ENCODE measurements at places on chromosomes 2 and 18. TPM values are rescaled to one million over a fixed set of nuclear protein-coding genes. Genes with fewer than 3 reads are reported as not detected.

The TCF7L1 gene
- total RNA-seq: 6.3 TPM

The MRPL33 gene
- total RNA-seq: 40.2 TPM

The ANKRD29 gene
- total RNA-seq: 8.7 TPM

The LCT gene
- total RNA-seq: not detected

The WDR33 gene
- total RNA-seq: 31.5 TPM

The IL37 gene
- total RNA-seq: not detected

The B4GALT6 gene
- total RNA-seq: 17.1 TPM

The ARHGEF33 gene
- total RNA-seq: 0.33 TPM

The SH3RF3 gene
- 0.33 TPM for total RNA-seq

The IMPA2 gene
- 41.8 TPM for total RNA-seq

The FTCDNL1 gene
- 1.0 TPM for total RNA-seq

The CLIP4 gene
- total RNA-seq: 257 TPM

The CFAP221 gene
- total RNA-seq: not detected

The GREB1L gene
- total RNA-seq: 2.0 TPM

The HOXD9 gene
- not detected for total RNA-seq

The CYP26B1 gene
- total RNA-seq: 0.50 TPM

The GLI2 gene
- total RNA-seq: not detected

The NOSTRIN gene
- total RNA-seq: not detected

The CAPN13 gene
- 0.17 TPM for total RNA-seq

The PLGLB1 gene
- 1.7 TPM for total RNA-seq

The DNAJB2 gene
- total RNA-seq: 110 TPM

Measured in mammary epithelial cell (primary cell).